Activated CD4-positive, alpha-beta T cell treated with anti-CD3 and anti-CD28 coated beads, Interleukin-2, amount 10 ng/mL, durations not matched to agents 7 days and 5 days (primary cell): ENCODE measurements at places on chromosomes 3 and 15. TPM values are rescaled to one million over a fixed set of nuclear protein-coding genes. Genes with fewer than 3 reads are reported as not detected.

- H3K27me3 ChIP-seq: peaks cover 40% of the 10 kb centered on the region
- H3K4me3 ChIP-seq: no peak overlapping the region
- H3K36me3 ChIP-seq: no peaks in the 10 kb centered on the region
- no peaks in the 10 kb centered on the region for H3K4me1 ChIP-seq
Measured at GRCh38 chr3:187677604-187678003, 7.4 kb upstream of the SST start.

DNA sequence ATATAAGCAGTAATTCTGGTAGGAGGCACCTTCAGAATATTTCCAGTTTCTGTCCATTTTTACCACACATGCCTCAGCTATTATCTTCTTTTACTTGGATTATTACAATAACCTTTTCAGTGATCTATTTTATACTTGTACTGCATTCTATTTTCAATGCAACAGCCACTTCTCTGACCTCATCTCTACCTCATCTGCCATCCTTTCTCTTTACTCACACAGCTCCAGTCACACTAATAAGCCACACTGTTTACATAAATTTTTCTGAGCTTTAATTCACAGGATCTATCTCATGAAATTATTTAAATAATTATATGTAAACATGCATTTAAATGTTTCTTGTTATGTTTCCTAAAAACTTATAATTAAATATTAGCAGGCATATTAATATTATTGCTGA lies 47.3 kb upstream of the BCHE start:
- no peak overlapping the region for H3K27ac ChIP-seq
- no peak overlapping the region for H3K4me3 ChIP-seq
- DNase-seq: no peak
- no peaks in the 10 kb centered on the region for H3K36me3 ChIP-seq
- H3K27me3 ChIP-seq: no peaks in the 10 kb centered on the region
- no peaks in the 10 kb centered on the region for H3K4me1 ChIP-seq

The CD200 gene
- 4.0 TPM for total RNA-seq

DNA sequence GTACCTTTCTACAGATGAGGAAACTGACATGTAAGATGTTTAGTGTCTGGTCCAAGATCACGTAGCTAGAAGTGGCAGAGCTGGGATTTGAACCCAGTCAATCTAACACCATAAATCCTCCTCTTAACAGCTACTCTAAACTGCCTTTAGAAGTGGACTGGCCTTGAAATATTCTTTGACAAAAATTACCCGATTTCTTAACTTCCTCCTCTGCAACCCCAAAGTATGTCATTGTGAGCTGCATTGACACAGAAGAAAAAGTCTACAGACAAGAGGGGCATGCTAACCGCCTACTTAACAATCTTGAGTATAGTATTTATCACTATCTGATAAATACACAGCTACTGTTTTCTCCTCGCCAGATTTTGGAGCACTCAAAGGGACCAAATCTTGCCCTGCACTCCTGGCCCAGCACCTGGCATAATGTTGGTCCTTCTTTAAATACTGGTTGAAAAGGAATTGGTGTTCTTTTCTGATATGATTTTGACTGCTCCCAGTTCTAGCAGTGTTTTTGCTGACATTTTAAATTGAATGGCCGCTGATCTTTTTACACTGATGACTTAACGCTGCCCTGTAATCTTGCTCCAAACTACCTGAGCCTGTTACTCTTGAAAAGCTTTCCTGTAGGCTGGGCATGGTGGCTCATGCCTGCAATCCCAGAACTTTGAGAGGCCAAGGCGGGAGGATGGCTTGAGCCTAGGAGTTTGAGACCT lies 36.9 kb downstream of the ITPR1 start:
- H3K4me1 ChIP-seq: peaks cover 4% of the 10 kb centered on the region
- no peaks in the 10 kb centered on the region for H3K36me3 ChIP-seq
- no peak overlapping the region for H3K27ac ChIP-seq
- no peaks in the 10 kb centered on the region for H3K27me3 ChIP-seq
- H3K4me3 ChIP-seq: no peak overlapping the region

- H3K27me3 ChIP-seq: peaks cover 4% of the 10 kb centered on the region
- H3K36me3 ChIP-seq: no peaks in the 10 kb centered on the region
- no peak for DNase-seq
- H3K4me1 ChIP-seq: no peaks in the 10 kb centered on the region
Measured at GRCh38 chr3:66565301-66565700, 64.5 kb upstream of the LRIG1 start.

DNA sequence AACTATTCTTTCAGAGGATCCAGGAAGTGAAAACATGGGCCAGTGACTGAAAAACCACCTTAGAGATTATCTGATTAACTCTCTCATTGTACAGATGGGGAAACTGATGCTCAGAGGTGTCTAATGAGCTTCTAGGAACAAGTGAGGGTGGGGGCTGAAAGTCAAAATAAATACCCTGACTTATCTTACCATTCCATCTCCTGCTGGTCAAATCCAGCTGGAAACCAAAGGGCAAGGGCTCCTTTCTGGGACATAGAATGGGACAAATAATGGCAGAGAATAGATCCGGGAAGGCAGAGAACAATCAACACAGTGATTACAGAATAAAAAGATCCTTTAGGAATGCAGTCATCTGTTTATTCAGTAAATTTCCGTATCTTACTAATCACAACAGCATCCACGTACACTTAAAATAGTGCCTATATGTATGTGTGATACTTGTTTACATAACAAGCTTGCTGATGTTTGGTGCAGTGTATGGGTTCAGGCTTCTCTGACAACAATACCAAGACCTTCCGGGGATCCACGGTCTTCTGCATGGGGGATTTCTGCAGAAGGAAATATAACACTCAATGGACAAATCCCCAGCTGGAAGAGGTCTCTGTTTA lies 173.2 kb downstream of the THSD4 start:
- H3K27me3 ChIP-seq: peaks cover 11% of the 10 kb centered on the region
- H3K36me3 ChIP-seq: no peaks in the 10 kb centered on the region
- H3K27ac ChIP-seq: no peak overlapping the region
- no peak for DNase-seq
- H3K4me1 ChIP-seq: peaks cover 17% of the 10 kb centered on the region
- H3K4me3 ChIP-seq: no peak overlapping the region

- no peaks in the 10 kb centered on the region for H3K4me1 ChIP-seq
- DNase-seq: no peak
- no peaks in the 10 kb centered on the region for H3K36me3 ChIP-seq
- no peaks in the 10 kb centered on the region for H3K27me3 ChIP-seq
- no peak overlapping the region for H3K4me3 ChIP-seq
Measured at GRCh38 chr3:24199775-24200247, 254.7 kb downstream of the NR1D2 start.

DNA sequence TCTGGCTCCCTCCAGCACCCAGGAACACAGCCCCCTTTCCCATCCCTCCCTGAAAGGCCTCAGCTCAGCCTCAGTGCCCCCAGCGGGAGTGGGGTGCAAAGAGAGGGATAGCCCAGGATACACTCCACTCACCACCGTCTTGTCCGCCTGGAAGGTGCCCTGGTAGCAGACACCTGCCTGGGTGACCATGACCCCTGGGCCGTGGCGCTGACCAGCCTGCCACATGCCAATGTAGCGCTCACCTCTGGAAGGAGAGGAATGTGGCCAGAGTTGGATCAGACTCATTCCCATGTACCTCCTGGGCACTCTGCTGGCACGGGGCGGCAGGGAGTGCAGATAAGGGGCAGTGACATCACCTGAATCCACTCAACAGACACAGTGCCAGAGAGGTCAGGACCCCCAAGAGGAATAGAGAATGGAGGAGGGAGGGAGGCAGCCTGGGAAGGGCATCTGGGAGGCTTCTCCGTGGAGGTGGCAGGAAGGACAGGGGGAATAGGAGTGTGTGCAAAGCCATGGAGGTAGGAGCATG lies 13.1 kb downstream of the ALS2CL start:
- H3K4me3 ChIP-seq: no peak overlapping the region
- H3K4me1 ChIP-seq: no peaks in the 10 kb centered on the region
- no peak for DNase-seq
- H3K27me3 ChIP-seq: no peaks in the 10 kb centered on the region

DNA sequence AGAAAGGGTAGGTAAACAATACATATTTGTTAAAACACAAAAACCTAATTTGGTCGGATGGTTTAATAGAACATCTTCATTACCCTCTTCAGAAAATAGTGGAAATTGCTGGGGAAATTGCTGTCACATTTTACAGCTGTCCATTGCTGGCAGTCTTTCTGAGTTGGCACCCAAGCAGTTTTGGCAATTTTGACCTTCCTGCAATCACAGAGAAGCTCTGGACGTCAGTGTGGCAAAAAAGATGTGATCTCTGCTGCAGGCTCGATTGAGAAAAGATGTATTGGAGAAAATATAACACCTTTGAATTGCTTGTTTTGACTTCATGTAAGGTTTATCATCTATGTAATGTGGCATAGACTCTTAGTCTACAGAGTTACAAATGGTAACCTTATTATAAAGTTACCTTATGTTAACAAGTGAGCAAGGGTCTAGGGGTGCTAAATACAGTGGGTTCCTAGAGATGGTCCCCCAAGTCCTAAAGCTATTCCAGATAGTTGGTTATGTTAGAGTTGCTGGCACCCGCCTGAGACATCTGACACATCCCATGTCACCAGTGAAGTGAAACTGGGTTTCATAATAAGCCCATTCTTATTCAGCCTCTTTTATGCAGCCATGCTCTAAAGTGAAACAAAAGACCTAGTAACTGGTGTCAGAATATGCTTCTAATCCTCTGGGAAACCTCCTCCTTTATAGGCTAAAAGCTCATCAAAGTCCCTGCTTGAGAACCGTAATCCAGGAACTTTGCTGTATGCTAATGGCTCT lies 14.0 kb downstream of the UBE2E1 start:
- H3K36me3 ChIP-seq: peaks cover 24% of the 10 kb centered on the region
- no peak overlapping the region for H3K27ac ChIP-seq
- peaks cover 19% of the 10 kb centered on the region for H3K4me1 ChIP-seq
- H3K4me3 ChIP-seq: no peak overlapping the region
- H3K27me3 ChIP-seq: no peaks in the 10 kb centered on the region
- no peak for DNase-seq

DNA sequence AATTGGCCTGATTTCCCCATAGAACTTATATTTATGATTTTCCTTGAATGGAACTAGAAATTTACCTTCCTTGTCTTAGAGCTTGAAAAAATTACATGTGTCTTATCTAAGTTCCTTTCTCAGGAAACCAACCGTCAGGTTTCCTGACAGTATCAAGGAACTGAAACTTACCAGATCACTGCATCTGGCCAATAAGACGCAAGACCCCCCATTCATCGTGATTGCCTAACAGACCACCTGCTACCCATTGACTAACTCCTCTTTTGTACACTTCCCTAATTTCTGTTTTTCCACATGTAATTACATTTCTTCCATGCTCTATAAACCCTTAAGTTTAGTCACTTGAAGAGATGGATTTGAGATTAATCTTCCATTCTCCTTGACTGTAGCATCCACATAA lies 517.2 kb upstream of the CBLB start:
- H3K4me1 ChIP-seq: no peaks in the 10 kb centered on the region
- no peaks in the 10 kb centered on the region for H3K27me3 ChIP-seq
